NCI-H2171 treated with DMSO at 0.1 percent for 48 hours (cell line): ENCODE measurements at places on chromosomes 1 and 21.
A peak's percentile ranks its signal among the peaks of the same experiment; 100 is the strongest.

GRCh38 chr1:210707300-210708240, 378.9 kb downstream of the HHAT start:
- no peak for DNase-seq

- DNase-seq: no peak
Observed at GRCh38 chr1:71494163-71494562, 413.3 kb upstream of the ZRANB2 start.

DNA sequence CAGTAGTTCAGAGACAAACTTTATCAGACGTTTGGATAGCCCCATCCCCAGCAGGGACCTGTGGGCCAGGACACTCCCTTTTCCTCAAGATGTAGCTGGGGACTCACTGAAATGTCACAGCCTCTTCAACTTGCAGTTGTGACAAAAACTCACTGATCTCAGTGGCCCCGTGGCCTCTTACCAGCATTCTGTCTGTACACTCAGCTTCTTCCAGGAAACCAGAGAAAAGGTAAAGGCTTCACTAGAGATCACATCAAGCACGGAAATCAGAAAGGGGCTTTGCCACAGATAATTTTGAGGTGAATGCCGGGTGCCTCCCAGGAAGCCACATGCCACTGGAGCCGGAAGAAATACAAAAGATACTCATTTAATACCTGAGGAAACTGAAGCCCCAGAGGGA, 122.2 kb downstream of the CCDC185 start:
- DNase-seq: no peak

GRCh38 chr1:233859446-233859845, 45.0 kb upstream of the SLC35F3 start:
- DNase-seq: no peak

DNA sequence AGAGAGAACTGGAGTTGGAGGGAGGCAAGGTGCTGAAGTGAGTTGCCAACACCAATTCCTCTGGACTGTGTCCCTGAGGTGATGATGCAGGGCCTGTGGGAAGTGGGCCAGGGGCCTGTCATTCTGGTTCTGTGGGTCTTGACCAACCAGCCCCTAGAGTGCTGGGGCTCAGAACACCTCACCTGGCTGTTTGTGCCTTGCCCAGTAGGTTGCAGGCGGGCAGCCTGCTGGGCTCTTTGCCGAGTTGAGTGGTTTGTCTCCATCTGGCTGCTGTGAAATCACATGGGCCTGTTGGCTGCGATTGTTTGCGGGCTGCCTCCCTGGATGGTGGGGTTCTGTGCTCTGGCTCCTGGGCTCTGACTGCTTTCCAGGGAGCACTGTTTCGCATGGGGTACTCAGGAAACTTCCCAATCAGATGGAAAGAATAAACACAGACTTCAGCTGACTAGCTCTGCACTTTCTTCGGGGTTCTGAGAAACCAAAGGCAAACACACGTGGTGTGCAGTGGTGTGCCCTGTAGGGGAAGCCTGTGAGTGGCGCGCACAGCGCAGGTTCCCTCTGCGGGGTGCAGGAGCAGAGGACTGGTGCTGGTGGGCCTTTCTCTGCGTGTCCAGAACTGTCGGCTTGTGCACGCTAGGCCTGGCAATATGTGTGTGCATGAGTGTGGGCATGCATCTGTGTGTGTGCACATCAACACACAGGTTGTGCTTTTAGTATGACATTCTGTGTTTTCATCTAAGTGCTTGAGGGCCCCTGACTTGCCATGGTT, 95.1 kb downstream of the RHOU start:
- peak; percentile 35 for DNase-seq

DNA sequence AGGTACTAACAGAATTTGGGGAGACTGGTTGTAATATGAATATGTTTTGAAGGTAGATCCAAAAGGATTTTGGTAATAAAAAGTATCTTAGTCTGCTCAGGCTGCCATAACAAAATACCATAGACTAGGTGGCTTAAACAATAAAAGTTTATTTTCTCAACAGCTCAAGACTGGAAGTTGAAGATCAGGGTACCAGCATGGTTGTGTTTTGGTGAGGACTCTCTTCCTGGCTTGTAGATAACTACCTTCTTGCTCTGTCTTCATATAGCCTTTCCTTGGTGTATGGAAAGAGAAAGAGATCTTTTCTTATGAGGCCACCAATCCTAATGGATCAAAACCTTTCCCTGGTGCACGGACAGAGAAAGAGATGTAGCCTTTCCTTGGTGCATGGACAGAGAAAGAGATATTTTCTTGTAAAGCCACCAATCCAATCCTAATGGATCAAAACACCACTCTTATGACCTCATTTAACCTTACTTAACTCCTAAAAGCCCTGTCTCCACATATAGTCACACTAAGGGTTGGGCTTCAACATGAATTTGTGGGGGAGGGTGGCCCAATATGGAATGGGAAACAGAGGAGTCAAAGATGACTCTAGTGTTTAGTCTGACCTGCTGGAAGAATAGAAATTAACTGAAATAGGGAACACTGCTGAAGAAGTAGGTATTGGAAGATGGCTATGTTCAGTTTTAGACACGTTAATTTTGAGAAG, 5.4 kb upstream of the TSNAX start:
- DNase-seq: no peak

DNA sequence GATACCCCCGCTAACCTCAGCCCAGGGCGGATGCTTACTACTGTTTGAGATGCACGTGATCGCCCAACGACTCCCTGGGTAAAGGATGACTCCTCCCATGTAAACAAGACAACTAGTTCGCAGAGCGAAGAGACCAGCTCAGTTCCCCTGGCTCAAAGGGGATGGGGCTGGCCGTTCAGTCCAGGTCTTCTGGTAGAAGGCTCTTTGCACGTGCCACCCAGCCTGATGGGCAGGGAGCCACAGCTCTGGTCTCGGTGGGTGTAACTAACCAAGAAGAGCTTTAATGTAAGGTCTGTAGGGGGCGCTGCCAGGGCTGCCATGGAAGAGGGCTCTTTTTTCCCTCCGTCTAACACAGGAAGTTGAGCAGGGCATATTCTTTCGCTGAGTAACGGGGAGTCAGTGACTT, 49.4 kb upstream of the PARP1 start:
- DNase-seq: no peak

DNA sequence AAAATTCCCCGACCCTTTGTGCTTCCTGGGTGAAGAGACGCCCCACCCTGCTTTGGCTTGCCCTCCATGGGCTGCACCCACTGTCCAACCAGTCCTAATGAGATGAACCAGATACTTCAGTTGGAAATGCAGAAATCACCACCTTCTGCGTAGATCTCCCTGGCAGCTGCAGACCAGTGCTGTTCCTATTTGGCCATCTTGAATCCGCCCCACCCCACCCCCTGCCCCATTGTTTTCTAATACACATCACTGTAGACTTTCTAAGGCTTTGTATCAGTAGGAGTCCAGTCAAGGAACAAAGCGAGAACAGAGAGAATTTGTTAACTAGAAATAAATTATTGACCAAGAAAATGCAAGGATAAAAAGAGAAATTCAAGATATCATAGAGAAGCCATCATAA, 178.2 kb downstream of the KCNK2 start:
- DNase-seq: no peak

- DNase-seq: peak; percentile 87
Observed at GRCh38 chr1:180881806-180882509, 30.7 kb upstream of the KIAA1614 start.

- no peak for DNase-seq
Observed at GRCh38 chr21:27040738-27041469, 74.0 kb upstream of the ADAMTS5 start.

GRCh38 chr1:47810964-47811682, 186.1 kb downstream of the TRABD2B start:
- DNase-seq: no peak
